Endothelial cell (in vitro differentiated cells): ENCODE measurements at places on chromosomes 16 and 17. TPM values are rescaled to one million over a fixed set of nuclear protein-coding genes. Genes with fewer than 3 reads are reported as not detected.

GRCh38 chr17:2070241-2071023 lies 15.5 kb downstream of the HIC1 start:
- peaks cover 5% of the 10 kb centered on the region for H3K27me3 ChIP-seq
- peaks cover 18% of the 10 kb centered on the region for H3K36me3 ChIP-seq
- H3K4me1 ChIP-seq = peaks cover 42% of the 10 kb centered on the region
- no peak for DNase-seq
- no peak overlapping the region for H3K27ac ChIP-seq

DNA sequence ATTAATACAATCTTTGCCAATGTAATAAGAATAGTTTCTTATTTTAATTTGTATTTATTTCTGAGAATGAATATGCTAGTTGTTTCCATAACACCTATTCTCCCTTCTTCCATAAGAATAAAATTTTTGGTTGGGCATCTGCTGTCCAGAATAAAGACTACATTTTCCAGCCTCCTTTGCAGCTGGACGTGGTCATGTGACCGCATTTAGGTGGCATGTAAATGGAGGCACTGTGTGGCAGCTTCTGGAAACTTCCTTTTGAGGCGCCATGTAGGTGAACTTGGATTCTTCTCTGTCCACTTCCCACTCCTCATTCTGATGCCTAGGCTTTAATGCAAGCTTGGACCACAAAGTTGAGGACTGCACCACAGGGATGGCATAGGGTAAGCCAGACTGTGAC lies 215.4 kb upstream of the AXIN2 start:
- H3K27ac ChIP-seq = no peak overlapping the region
- H3K36me3 ChIP-seq = peaks cover 2% of the 10 kb centered on the region
- peaks cover 5% of the 10 kb centered on the region for H3K4me1 ChIP-seq
- DNase-seq = no peak
- no peak overlapping the region for H3K4me3 ChIP-seq

GRCh38 chr17:47720196-47720595 lies 12.8 kb upstream of the TBX21 start:
- no peak overlapping the region for H3K27ac ChIP-seq
- peaks cover 19% of the 10 kb centered on the region for H3K27me3 ChIP-seq
- H3K36me3 ChIP-seq = no peaks in the 10 kb centered on the region
- DNase-seq = no peak
- H3K4me3 ChIP-seq = no peak overlapping the region

DNA sequence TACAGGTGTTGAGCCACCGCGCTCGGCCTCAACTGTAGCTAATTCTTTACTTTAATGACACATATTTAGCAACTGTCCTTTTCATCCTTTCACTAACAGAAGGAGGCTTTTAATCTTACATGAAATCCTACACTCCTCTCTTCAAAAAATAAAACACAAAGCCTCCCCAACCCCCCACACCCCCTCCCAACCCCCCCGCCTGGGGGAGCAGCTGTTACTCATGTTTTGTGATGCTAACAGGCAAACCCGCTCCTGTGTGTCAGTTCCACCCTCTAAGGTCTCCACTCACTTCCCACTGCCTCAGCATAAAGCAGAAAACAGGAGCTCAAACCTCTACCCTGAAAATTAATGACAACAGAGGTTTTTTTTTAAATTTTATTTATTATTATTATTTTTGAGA lies 55.4 kb upstream of the SLC25A19 start:
- peaks cover 33% of the 10 kb centered on the region for H3K4me1 ChIP-seq
- peaks cover 8% of the 10 kb centered on the region for H3K27me3 ChIP-seq
- H3K4me3 ChIP-seq = no peak overlapping the region
- H3K36me3 ChIP-seq = no peaks in the 10 kb centered on the region
- no peak for DNase-seq

GRCh38 chr16:31527734-31528274 lies at the start of gene AHSP:
TSS of gene AHSP (plus strand) at chr16:31527900. CDS start at chr16:31528140, 240 bp downstream.
- peak within 1 kb of the TSS; percentile 82 for H3K4me3 ChIP-seq
- no peaks in the 10 kb centered on the region for H3K36me3 ChIP-seq
- no peak for DNase-seq
- peaks cover 17% of the 10 kb centered on the region for H3K27me3 ChIP-seq
- no peak within 1 kb of the TSS for H3K27ac ChIP-seq

Gene C16orf89
- total RNA-seq = not detected

Gene OTOP3
- not detected for total RNA-seq

- peaks cover 4% of the 10 kb centered on the region for H3K36me3 ChIP-seq
- H3K4me1 ChIP-seq = peaks cover 28% of the 10 kb centered on the region
- no peaks in the 10 kb centered on the region for H3K27me3 ChIP-seq
- no peak for DNase-seq
- peak overlapping the region; percentile 80 for H3K27ac ChIP-seq
These were observed 27.9 kb downstream of the NLRC5 start for GRCh38 chr16:57017251-57017650.

GRCh38 chr16:60061396-60061795 lies 1327.3 kb upstream of the GOT2 start:
- H3K4me3 ChIP-seq = no peak overlapping the region
- no peaks in the 10 kb centered on the region for H3K36me3 ChIP-seq
- DNase-seq = no peak
- no peak overlapping the region for H3K27ac ChIP-seq

Gene CCL4L2
- total RNA-seq = not detected

Gene GLIS2
- total RNA-seq = 1.6 TPM

Gene HSD17B1
- total RNA-seq = 0.64 TPM

DNA sequence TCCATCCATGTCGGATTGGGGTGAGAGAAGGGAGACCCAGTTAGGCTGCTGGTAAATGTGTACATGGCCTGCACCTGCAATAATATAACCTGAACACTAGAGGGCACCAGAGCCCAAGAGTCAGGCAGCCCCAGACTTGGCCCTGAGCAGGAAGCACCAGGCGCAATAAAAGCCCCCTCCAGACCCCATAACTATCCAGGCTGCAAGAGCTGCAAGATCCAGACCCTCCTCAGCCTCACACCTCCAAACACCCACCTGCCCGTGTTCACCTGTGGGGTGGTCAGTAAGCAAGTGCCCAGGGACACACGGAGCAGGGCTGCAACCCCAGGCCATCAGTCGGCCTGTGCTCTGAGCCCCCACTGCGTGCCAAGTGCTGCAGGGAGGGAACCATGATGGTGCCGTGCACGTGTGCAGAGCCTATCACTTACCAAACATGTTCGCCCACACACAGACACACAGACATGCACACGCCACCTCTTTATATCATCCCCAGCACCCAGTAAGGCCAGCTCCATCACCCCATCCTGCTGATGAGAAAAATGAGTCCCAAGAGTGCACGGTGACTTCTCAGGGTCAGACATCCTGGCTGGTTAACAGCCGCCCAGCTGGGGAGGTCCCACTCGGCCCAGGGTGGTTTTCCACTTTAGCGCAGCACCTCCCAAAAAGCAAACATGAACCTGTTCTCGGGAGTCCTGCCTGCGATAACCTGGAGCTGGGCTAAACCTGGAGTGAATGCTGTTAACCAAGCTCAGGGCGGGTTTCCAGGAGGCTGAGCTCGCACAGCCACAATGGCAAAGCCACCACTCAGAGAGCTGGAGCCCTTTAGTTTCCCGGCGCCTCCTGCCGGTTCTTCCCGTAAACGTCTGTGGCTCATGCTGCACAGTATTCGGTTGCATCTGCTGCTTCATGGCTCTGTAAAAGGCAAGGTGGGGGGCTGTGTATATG lies 439.8 kb downstream of the SOX9 start:
- H3K27ac ChIP-seq = no peak overlapping the region
- H3K36me3 ChIP-seq = no peaks in the 10 kb centered on the region
- no peaks in the 10 kb centered on the region for H3K4me1 ChIP-seq

Gene AXIN2
- 44.8 TPM for total RNA-seq

DNA sequence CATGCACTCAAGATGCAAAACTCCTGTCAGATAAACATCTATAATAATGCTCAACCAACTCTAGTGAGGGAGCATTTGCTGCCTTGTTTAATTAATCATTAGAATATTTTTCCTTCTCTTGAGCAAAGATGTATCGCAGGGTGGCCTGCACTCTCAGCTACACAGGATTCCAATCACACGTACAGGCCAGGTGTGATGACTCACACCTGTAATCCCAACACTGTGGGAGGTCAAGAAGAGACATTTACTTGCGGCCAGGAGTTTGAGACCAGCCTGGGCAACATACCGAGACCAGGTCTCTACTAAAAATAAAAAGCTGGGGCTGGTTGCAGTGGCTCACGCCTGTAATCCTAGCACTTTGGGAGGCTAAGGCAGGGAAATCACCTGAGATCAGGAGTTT lies 49.1 kb downstream of the ARHGAP17 start:
- no peak for DNase-seq
- H3K27me3 ChIP-seq = peaks cover 2% of the 10 kb centered on the region
